ENCODE measurements at places on chromosomes 12 and 14.

DNA sequence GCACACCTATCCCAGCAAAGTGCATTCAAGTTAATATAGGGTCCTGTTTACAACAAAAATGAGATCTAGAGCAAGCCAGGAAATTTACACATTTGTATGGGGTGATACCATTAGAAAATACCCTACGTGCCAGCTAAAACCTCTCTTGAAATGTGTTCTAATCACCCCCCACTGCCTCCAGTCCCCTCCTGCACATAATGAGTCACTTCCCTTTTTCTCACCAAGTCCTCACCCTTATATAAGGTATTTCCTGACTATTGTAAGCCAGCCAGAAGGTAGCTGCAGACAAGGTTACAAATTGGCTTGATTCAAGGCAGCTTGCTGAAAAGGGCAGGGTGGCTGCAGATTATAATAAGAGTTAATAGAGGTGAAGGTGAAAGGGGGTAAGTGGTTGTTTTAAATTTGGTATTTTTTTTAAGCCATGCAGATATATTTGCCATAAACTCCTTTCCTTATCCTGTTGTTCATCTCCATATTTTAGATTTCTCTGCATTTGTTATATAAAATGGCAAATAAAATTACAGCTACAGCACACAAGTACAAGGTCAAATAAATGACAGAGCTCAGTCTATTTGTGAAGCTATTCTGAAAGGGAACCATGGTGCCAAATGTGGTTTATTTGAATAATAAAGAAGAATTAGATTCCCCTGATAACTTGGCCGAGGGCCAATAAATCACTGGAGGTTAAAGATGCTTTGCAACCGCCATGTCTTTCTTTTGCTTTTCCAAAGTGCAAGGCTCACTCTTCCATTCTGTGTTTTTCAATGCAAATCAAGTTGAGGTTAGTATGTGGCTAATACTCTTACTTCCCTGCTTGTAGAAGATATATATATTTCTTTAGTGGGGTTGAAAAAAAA lies 385.9 kb downstream of the EGLN3 start:
- DNase-seq, result no peak
- H3K27ac ChIP-seq, result no peak overlapping the region
- H3K27me3 ChIP-seq, result peaks cover 3% of the 10 kb centered on the region
- H3K4me3 ChIP-seq, result no peak overlapping the region
- H3K4me1 ChIP-seq, result no peaks in the 10 kb centered on the region

- no peak overlapping the region for H3K4me3 ChIP-seq
- H3K36me3 ChIP-seq, result no peaks in the 10 kb centered on the region
- no peak for DNase-seq
- no peaks in the 10 kb centered on the region for H3K4me1 ChIP-seq
- no peak overlapping the region for H3K27ac ChIP-seq
- no peaks in the 10 kb centered on the region for H3K27me3 ChIP-seq
Measured at GRCh38 chr12:100904270-100904669, 109.7 kb downstream of the ANO4 start.

- peaks cover 7% of the 10 kb centered on the region for H3K27me3 ChIP-seq
- H3K27ac ChIP-seq, result no peak overlapping the region
- no peak for DNase-seq
- no peaks in the 10 kb centered on the region for H3K36me3 ChIP-seq
- no peaks in the 10 kb centered on the region for H3K4me1 ChIP-seq
Measured at GRCh38 chr12:5467931-5468330, 36.0 kb downstream of the NTF3 start.

DNA sequence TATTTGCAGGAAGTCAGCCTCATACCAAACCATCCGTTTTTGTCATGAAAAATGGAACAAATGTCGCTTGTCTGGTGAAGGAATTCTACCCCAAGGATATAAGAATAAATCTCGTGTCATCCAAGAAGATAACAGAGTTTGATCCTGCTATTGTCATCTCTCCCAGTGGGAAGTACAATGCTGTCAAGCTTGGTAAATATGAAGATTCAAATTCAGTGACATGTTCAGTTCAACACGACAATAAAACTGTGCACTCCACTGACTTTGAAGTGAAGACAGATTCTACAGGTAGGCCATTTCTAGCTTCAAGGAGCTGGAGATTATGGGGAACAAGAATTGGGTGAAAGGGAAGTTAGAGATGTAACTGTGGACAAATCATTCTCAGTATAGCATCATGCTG lies 126.1 kb downstream of the DAD1 start:
- no peak for DNase-seq
- no peaks in the 10 kb centered on the region for H3K27me3 ChIP-seq

DNA sequence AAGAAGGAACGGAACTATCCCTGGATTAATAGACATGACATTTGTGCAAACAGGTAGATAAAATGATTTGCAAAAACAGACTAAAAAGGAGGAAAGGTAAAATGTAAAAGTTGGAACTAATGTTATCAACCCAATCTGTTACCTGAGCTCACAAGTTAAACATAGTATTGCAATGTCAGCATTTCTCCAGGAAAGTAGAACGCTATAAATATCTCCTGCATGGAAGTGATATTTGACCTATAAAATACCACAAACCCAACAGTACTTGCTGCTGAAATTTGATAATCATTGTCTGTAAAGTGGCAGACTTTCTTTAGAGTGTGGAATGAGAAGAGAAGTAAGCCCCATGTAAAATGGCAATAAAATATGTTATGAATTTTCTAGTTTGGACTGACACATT lies 1435.7 kb downstream of the LRFN5 start:
- H3K36me3 ChIP-seq, result no peaks in the 10 kb centered on the region
